ENCODE measurements at places on chromosomes 16 and 17.

DNA sequence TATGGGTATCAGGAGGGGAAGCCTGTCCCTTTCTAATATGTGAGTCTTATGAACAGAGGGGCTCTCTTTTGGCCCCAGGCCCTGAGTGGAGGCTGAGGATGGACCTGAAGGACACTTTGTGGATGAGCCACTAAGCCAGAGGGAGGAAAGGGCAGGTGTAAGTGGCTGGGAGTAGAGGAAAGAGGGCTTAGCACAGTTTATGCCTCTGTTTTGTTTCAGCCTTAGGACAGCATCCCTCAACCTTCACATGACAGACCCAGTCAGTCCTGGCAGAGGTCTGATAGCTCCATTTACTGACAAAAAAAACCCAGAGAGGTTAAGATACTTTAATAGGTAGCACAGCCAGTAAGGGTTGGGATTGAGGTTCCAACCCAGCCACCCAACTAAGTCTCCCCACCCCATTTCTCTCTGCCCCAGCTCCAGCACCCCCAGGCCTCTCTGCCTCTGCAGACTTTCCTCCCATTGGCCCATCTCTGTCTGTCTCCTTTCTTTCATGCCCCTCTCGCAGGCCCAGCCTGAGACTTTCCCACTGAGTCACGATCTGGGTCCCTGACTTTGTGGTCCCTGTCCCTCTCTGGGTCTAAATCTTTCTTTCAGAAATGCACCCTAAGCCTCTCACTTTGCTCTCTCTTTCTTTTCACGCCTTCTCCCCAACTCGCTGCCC lies 4.7 kb upstream of the TBX21 start:
- no peak for DNase-seq

DNA sequence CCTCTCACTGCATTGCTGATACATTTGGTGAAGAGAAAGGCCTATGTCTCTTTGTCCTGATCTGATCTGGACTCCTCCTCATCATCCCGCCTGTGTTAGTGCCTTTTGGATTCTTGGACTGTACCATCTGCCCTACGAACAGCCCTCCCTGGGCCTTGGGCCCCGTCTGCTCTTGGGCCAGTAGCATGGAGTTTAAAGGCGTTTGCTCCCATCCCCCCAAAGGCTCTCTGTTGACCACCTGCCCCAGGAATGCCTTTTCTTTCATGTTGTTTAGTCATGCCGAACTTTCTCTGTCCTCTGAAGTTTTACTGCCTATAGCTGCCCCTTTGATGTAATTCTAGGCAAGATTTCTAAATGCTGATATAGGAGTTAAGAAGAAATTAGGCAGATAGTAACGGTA lies 30.9 kb upstream of the MEAK7 start:
- no peak for DNase-seq

GRCh38 chr16:69663846-69664245 lies 62.5 kb downstream of the NQO1 start:
- no peak for DNase-seq

DNA sequence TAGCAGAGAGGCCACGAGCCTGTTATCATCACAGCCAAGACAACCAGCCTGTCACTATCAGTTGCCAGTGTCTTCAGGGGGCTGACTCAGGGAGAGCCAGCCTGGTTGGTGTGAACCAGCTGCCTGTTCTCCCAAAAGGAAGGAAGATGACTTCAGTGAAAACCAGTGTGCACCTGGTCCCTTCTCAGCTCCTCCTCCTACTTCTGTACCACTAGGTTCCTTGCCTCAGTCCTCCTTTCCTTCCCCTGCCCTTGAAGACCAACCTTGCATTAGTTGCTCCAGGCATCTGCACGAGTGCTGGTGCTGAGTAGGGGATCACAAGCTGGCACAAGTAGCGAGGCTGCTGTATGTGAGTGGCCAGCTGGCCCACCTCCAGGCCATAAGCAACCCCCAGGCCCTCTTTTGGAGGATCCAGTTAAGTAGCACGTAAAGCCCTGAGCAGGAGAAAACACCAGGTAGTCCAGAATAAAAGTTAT lies 8.5 kb downstream of the TUBG1 start:
- no peak for DNase-seq

DNA sequence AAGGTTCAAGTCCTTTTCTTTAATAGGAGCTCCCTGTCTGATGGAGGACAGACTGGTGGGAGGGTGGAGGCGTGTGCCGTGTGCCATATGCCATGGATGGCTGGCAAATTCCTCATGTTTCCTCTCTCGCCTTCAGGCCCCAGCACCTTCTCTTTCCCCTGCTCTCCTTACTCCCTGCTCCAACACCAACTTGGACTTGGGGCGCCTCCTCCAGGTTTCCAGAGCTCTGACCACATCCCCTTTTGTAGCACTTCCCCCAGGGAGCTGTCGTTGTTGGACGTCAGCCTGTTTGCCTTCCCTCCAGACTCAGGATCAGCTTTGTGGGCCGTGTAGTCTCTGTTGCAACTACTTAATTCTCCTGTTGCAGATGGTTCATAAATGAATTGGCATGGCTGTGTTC lies 30.7 kb downstream of the TMC7 start:
- DNase-seq = no peak

- no peak for DNase-seq
Measured at GRCh38 chr17:72683506-72684404, 408.7 kb downstream of the SLC39A11 start.

All from CD4-positive, alpha-beta T cell treated with Interleukin-12 subunit alpha and Interleukin-12 subunit beta, for 1 hour (primary cell).